IMR-90 (cell line): ENCODE measurements at places on chromosomes 6 and 20.

GRCh38 chr6:2623295-2623694, 127.4 kb downstream of the MYLK4 start:
- no peak for DNase-seq

- DNase-seq: no peak
These were observed 831.6 kb upstream of the EYS start for GRCh38 chr6:66538551-66539135.

GRCh38 chr6:52929321-52930164, 20.0 kb upstream of the GSTA3 start:
- DNase-seq: peak; percentile 93

- peak; percentile 2 for DNase-seq
These were observed 285.4 kb upstream of the FLRT3 start for GRCh38 chr20:14622796-14623195.

DNA sequence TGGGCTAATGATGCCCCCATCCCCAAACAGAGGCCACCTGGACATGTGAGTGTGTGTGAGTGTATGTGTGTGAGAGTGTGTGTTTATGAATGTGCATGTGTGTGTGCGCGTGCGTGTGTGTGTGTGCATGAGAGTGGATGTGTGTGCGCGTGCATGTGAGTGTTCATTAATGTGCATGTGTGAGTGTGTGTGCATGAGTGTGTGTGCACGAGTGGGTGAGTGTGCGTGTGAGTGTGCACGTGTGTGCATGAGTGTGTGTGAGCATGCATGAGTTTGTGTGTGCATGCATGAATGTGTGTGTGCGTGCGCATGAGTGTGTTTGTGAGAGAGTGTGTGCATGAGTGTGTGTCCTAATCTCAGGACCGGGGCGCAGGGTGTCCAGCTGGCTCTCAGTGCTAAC, 1.3 kb downstream of the IYD start:
- DNase-seq: no peak

DNA sequence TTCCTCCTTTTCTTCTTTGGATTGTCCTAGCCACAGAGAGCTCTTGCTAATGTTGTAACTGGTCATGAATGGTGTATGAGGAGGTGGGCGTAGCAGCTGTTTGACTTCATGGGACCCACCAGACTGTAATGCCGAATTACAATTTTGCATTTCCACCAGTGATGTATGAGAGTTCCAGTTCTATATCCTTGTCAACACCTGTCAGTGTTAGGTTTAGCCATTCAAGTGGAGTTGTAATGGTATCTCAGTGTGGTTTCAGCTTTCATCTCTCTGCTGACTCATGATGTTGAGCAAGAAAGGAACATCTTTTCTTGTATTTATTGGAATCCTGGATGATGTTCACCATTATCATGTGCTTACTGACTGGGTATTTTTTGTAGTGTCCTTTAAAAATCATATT, 5.1 kb downstream of the IGF2R start:
- DNase-seq: peak; percentile 89

DNA sequence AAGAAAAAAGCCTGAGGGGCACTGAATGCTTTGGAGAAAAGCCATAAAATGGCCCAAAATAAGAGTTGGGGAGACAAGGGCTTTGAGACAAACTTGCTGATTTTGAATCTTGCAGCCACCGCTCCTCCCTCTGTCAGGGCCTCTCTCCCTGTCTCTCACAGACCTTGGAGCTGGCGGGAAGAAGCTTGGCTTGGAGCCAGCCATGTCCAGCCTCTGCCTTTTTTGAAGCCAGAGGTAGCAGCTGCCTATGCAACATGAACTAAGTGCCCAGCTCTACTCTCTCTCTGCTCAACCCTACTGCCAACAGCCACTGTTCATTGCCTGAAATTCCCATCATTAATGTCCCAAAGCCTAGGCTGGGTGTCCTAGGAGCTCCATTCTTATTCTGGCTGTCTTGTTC, 63.7 kb upstream of the CTNNBL1 start:
- no peak for DNase-seq

DNA sequence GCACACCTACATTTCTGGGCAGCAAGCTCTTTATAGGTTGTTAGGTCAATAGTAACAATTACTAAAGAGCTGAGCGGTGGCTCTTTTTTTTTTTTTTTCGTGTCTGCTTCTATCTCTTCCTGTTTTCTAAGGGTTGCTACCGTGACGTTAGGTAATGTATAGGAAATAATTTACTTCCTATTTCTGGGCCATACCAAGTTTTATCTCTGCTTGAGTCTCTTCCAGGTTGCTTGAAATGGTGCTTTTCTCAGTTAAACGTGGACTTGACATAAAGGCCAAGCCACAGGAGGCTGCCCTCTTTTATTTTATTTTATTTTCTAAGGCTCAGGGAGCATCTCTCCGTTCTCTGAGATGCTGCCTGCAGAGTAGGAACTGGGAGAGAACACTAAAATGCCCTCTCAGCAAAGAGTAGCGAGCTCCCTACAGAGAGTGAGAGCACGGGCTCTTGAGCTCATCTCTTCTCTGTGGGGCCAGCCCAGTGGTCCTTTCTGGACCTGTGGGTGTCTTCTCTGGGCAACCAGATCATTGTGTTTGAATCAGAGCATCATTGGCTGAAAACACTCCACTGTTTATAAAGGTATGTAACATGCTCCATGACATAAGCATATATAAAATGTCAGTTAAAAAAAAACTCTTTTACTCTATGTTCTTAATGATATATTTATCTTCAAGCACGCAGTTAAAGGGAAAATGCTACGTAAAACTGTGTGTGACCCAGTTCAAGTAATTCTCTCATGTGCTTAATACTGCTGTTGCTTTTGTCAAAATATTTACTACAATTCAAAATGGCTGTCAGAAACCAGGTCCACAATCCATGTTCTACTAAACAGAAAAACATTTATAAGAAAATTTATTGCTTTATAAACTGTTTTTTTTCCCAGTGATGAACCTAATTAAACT, at the start of gene ZNF831:
Gene ZNF831 (plus strand): TSS at position 191 of the 900 bp plus-strand sequence. CDS start 27,199 bp downstream, outside the sequence.
- no peak for DNase-seq

DNA sequence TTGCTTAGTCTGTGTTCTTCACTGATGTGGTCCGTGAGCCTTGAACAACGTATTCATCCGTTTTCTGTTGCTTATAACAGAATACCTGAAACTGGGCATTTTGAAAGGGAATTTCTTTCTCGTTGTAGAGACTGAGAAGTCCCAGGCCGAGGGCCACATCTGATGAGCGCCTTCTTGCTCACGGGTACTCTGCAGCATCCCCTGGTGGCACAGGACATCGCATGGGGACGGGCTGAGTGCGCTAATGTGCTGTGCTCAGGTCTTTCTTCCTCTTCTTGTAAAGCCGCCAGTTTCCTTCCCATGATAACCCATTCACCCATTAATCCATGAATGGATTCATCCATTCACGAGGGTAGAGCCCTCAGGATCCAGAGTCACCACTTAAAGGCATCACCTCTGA, 161.0 kb downstream of the NFATC2 start:
- DNase-seq: no peak

DNA sequence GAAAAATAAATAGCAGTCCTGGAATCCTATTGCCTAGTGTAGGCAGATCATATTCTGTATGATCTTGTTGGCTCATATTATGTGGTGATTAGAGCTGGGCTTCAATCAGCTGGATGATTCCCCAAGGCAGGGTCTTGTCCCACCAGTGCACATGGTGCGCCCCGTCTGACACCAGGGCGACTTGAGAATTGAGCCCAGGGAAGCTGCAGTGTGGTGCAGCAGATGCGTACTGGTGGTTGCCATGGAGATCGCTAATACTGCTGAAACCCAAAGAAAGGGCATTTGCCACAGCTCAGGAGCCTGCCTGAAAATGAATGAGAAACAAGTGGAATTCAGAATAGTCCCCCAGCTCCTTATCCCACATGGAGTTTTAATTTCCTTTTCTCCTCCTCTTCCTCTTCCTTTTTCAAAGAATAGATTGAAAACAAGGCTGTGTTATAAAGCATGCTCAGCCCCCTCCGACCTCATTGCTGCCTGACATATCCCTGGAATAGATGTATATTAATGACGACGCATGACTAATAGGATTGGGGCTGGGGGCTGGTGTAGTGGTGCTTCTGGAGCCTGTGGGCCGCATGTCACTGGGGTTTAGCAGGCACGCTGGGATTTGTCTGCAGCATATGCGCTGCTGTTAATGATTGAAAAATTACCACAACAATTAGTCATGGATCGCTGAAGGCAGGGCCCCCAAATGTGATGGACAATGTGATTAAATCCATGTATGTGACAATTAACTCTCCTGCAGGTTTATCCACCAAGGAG, 210.5 kb downstream of the FARS2 start:
- DNase-seq: no peak

DNA sequence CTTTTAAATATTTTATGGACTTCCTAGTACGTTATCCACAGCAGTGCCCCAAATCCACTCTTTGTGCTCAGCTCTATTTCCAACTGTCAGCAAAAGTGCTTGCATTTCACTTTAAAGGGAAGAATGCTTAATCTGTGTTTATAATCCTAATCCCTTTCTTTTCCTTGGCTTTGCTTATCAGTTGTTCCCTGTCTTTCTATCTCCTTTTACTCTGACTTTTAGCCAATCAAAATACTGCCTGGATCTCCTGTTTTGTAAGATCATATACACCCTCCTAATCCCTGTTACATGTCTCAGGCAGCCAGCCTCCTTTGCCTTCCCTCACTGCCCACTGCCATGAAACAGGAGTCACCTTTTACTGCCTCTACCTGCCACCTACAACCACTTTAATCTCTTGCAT, 102.9 kb downstream of the AIG1 start:
- DNase-seq: no peak

- no peak for DNase-seq
These were observed 232.2 kb downstream of the ERMARD start for GRCh38 chr6:169983651-169984050.

GRCh38 chr6:156885562-156885961, 108.4 kb downstream of the ARID1B start:
- DNase-seq: no peak

DNA sequence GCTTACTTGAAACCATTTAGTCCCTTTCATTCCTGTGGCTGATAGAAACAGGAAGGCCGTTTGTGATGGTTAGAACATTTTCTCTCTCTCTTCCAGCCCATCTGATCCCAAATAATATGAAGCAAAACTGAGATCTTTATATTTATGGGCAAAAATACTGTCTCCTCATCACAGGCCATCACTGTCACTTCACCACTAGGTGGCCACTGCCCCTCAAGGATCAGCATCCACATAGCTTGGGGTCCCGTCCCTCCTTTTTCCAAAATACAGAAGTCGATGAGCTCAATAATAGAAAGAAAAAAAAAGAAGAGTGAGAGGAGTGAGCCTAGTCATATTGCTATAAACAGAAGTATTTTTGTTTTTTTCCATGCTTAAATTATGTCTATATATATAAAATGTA, 46.4 kb upstream of the LAMP5 start:
- DNase-seq: no peak

DNA sequence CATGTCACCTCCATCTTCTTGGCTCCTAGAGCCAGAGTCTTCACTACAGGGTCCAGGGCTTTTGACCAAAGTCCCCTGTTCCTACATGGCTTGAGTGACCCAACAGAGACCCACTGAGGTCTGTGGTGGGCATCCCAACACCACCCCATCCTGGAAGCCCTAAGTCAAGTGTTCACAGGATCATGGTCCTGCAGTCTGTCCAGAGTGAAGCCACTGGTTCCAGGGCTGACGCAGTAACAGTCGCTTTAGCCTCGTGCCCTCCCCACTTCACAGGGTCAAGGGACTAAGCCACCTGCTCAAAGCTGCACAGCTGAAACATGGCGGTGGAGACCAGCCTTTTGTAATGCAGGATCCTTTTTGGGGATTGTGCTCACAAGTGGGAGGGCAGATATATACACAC, 133.9 kb downstream of the JPH2 start:
- no peak for DNase-seq

DNA sequence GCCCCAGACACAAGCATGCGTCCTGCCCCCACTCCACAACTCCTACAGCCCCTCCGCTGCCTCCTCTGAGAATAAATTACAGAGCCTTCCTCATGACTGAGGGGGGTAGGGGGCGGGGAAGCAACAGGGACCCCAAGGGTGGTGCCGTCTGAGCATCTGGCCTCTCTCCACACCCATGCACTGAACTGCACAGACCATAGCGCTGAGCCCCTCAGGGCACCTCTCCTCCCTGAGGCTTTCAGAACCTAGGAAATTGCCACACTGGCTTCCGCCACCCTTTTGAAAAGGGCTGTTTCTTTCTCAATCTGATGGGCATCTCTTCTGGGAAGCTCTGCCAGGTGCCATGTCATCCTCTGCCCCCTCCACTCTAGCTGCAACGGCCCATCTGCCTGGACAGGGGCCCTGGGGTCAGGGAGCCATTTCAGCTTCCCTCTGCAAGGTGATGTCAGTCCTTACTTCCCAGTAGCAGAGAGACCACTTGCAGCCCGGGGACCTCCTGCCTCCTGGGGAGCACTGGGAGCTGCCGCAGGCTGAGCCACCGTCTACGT, 2.5 kb downstream of the CST7 start:
- DNase-seq: no peak

GRCh38 chr20:20834008-20834407, 121.6 kb upstream of the RALGAPA2 start:
- no peak for DNase-seq

- DNase-seq: no peak
These were observed 31.9 kb downstream of the SHLD1 start for GRCh38 chr20:5781798-5782750.

- DNase-seq: no peak
These were observed 126.0 kb downstream of the RNASET2 start for GRCh38 chr6:166830185-166830890.

DNA sequence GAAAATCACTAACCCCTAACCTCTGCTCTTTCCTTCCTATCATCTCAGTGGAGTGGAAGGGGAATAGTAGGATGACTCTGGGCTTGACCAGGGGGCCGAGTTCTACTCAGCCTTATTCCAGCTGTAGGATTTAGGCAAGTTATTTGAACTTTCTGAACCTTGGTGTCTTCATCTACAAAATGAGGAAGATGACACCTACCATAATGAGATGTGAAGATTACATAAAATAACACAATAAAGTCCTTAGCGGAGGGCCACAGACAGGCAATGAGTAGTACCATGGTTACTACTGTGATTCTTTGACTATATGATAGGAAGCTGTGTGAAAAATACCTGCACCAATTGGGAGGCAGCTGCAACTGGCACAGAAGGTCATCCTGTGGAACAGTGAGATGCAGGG, 53.6 kb upstream of the PIM1 start:
- no peak for DNase-seq

GRCh38 chr6:3209114-3210023, 18.1 kb downstream of the TUBB2B start:
- peak; percentile 98 for DNase-seq

GRCh38 chr6:111583986-111584385, 21.7 kb downstream of the TRAF3IP2 start:
- DNase-seq: no peak

DNA sequence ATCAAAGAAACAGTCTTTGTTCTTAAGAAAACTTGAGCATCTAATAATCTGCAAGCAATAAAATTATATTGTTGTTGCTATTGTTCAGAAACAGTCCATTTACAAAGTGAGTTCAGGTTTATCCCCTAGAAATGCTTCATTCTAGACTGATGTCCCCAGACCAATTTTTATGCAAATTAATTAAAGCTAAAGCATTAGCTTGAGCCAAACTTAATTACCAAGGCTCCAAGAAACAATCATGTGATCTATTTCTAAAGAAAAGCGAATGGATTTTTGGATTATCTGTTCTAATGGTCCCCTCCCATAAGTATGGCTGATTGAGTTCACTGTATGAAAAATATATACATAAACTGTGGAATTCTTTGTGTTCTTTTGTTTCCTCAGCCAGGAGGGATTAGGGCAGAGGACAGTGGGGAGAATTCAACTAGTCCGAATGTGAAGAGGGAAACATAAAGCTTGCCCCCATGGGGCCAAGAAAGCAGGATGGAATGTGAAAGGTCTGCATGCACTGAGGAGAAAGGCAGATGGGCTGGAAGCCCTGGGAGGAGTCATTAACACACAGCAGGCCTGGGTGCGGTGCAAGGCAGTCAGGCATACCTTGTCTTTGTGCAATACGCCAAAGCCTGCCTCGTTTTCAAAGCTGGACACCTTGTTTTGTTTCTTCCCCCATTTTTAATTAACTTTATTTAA, 597.1 kb downstream of the KIF16B start:
- no peak for DNase-seq
